ENCODE measurements at places on chromosomes 1 and 21.

DNA sequence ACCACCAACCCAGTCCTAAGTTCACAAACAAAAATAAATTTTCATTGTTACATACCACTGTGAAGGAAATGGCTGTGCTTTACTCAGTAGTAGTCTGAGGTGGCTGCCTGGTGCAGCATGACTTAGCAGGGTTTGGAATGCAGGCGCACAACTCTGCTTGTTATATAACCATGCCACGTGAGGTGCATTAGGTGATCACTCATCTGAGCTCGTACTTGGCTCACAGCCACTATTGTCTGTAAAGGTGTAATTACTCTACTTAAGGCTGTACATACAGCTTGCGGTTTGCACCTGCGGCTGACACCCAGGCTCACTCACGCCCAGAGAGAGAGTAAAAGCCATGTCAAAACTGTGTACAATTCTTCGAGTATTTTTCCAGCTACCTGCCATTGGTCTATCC lies 599.4 kb downstream of the LTN1 start:
- DNase-seq = no peak

GRCh38 chr1:91754816-91755580 lies 131.0 kb downstream of the TGFBR3 start:
- DNase-seq = no peak

DNA sequence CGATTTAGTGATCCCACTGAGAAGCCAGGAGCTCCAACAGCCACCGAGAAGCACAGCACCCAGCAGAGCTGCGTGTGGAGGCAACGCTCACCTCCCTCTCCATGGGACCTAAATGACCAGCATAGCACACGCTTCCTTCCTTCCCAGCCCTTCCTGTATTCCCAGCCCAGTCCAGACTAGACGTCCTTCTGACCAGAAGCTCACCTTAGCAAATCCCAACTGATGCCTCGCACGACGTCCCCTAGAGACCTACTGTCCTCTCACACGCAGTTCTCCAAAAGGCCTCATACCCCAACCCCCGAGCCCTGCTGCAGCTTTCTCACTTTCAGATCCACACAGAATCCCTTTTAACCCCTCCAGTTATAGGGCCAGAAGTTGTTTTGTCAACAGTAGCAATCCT lies 132.4 kb downstream of the SLC45A1 start:
- no peak for DNase-seq

- no peak for DNase-seq
Measured at GRCh38 chr1:96498744-96499340, 222.7 kb upstream of the PTBP2 start.

DNA sequence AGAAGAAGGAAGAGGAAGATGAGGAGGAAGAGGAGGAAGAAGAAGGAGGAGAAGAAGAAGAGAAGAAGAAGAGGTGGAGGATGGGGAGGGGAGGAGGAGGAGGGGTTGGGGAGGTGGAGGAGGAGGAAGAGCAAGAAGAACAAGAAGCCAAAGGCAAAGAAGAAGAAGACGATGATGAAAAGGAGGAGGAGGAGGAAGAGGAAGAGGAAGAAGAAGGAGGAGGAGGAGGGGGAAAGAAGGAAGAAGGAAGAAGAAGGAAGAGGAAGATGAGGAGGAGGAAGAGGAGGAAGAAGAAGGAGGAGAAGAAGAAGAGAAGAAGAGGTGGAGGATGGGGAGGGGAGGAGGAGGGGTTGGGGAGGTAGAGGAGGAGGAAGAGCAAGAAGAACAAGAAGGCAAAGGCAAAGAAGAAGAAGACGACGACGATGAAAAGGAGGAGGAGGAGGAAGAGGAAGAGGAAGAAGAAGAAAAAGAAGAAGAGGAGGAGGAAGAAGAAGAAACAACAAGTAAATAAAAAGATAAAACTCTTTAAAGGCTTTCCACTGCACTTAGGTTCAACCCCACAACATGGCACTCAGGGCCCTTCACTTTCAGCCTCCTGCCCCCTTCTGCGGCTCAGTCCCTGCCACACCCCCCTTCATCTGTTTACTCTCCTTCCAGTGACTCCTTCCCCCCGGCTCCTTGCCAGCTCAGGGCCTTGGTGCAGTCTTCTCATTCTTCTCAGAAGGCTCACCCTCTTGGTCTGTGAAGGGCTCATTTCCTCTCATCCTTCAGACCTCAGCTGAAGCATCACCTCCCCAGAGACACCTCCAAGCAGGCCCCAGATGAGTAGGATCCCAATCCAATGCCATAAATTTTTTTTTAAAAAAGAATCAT lies 114.0 kb downstream of the KCNN3 start:
- DNase-seq = no peak

DNA sequence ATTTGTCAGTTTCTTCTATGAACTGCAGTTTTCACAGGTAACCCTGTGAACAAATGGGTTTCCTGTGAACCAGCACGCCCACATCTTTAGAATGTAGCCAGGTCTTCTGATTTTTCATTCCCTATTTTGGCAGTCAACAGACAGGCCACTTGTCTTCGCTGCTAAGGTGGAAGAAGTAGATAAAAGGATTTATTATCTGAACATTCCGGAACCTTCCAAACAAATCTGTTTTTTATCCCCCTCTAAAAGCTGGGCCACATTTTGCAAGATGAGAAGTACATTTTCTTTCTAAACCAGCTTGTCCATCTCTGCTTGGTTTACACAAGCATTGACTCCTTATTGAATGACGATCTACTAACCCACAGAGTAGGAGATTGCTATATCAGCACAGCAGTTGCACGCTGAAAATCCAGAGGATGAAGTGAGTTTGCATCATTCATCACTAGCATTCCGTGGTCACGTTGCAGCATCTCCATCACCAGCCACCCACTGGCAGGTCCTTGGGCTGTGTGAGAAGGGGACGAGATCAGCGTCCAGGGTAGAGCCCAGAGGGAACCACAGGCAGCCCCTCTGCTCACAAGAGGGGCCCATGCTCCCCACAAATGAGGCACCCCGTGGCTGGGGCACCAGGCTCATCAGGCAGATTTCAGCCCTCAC lies 83.5 kb downstream of the TOMM20 start:
- DNase-seq = no peak

GRCh38 chr1:24283326-24284155 lies 35.6 kb upstream of the GRHL3 start:
- DNase-seq = no peak

- DNase-seq = no peak
Measured at GRCh38 chr1:214842856-214843255, 239.7 kb upstream of the KCNK2 start.

DNA sequence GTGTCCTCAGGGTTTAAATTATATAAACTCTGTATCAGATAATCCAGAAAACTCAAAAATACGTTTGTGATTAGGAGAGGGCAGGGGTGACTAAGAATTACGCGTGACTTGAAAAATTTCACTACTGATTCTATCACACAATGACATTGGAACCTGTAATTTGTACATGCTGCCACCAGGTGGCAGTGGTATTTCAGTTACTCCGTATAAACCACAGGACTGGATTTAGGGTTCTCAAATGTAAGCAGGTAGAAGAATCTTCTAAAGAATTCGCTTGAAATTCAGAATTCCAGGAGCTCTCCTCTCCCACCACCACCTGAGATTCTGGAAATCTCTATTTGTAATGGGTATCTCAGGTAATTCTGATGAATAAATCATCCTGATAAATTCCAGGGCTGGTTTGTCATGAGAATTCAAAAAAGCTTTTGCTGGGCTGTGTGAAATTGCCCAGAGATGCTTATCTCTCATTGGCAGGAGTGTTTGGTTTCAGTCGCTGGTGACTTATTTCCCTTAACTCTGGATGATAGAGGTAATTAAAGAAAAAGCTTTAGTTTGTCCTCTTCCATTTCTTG lies 1.7 kb upstream of the KRTAP7-1 start:
- no peak for DNase-seq

GRCh38 chr1:159924025-159924790 lies 1.1 kb downstream of the TAGLN2 start:
- peak; percentile 54 for DNase-seq

DNA sequence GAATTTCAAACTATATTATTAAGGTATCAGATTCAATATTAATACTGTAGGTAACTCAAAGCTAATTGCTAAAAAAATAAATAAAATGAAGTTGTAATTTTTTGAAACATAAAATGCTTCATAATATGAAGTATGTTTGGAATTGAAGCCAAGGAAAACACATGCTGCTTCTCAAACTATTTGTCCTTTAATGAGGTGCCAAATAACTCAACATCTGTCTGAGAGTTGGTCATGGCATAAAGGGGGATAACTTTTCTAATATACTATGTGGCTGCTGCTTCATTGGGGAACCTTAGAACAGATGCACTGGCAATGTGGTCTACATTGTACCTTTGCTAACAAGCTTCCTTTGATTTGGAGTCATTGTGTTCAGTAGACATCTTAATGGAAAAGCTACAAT lies 96.7 kb downstream of the PDE4B start:
- no peak for DNase-seq

DNA sequence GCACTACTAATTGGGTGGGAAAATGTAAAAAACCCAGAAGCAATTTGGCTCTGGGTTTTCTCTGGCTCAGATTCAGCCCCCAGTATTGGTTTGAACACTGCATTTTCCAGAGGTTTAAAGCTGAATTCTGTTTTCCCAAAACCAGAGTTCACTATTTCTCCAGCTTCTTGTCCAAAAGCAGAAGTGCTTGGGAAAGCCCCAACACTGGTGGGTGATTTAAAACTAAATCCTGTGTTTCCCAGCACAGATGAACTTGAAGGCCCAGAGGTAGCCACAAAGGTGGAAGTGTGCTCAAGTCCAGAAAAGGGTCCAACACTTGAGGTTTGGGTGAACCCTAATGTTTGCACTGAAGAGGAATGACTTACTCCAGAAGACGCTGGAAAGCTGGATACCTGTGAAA lies 678 bp downstream of the MCM3AP start:
- DNase-seq = no peak

- DNase-seq = no peak
Measured at GRCh38 chr1:170126696-170127095, 19.1 kb upstream of the NTMT2 start.

DNA sequence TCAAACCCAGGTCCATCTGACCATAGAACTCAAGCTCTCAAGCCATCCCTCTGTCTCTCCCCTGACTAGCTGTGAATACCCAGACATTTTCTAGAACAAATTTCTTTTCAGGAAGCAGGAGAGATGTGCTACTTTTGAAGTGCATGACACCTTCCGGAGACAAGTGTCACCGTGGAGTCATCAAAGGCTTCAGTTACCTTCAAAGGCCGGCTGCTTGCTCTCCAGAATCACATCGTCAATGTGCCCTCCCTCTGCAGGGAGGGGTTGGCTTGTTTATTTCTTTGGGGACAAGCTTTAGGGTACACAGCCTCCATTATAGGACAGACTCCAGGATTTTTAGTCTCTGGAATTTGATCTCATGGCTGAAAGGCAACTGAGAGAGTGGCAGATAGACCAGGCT lies 37.7 kb upstream of the IGSF21 start:
- no peak for DNase-seq

GRCh38 chr1:95554408-95554807 lies 320.4 kb downstream of the RWDD3 start:
- no peak for DNase-seq

DNA sequence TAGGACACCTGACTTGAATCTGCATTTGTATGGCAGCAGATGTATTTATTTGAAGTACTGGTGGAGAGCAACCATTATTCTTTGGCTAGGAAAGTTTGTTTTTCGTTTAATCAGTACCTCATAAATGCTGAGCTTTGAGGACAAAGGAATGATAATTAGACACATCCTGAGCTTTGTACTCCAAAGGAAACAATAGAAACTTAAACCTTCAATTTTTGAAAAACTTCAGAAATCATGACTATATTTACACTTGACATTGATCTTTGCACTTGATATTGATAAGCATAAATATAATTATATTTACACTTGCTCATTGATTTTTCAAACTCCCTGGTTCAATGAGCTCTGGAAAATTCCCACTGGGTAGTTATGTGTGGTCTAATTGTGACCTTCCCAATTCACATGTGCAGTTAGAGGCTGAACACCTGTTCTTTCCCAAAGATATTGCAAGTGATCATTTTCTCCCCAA lies 10.7 kb downstream of the PATJ start:
- no peak for DNase-seq

DNA sequence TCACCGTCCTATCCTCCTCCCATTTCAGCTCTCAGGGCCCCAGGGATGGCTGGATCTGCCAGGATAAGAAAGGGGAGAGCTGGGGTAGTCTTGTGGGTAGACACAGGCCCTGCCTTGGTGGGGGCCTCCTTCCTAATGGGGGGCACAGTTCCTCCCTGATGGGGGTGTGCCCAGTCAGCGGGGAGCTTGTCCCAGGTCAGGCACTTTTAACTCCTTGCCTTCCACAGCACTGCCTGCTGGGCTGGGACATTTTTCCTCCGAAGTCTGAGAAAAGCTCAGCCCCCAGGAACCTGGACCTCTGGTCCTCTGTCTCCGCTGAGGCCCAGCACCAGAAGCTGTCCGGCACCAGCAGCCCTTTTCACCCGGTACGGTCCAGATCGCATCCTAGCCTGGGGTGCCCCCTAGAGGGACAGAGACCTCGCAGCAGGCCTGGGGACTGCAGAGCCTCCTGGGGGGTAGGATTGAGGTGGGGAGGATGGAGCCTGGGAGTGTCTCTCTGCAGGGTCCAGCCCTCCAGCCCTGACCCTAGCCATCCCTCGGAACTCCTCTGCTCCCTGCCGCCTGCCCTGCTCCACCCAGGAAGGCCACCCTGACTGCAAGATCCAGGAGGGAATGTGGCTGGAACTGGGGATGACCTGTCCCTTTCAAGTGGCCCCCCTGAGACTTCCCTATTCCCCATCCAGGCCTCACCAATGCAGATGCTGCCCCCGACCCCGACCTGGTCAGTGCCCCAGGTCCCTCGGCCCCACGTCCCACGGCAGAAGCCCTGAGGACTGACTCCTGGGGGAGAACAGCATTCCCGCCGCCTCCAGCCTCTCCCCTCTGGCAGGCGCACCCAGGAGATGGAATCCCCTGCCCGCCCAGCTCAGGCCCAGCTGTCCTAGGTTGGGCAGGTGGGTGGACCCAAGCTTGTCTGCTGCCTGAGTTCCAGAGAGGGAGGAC lies 12.0 kb downstream of the MIIP start:
- DNase-seq = no peak

DNA sequence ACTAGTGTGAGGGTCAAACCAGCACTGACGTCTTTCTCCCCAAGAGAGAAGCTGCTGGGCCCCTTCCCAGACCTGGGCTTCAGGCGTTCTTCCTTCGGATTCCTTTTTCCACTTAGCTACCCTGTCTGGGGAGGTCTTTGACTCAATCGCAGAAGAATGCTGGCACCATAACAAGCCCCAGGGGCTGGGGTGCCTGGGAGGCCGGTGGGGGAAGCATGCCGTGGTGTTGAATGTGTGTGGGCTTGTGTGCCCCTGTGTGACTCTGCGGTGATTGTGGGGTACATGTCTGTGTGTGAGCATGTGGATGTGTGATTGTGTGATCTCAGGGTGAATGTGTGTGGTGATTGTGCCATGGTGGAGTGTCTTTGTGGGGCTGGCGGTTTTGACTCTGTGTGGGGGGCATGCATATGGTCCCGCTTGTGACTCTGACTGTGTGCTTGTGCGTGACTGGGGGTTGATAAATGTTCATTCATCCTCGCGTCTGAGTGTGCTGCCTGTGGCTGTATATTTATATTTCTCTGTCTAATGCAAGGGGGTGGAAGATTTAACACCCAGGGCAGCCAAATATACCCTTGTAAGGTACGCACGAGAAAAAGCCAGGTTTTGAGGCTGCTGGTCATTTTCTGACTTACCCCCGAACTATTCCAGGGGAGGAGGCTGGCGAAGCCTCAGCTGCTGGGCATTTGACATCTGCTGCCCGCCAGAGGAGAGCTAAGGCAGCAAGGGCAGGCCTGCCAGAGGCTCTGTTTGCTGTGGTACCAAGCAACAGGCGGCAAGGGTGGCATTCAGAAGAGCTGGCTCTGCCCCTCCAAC lies 1.1 kb upstream of the SYNC start:
- DNase-seq = no peak
